ENCODE measurements at places on chromosomes 11 and 22. TPM values are rescaled to one million over a fixed set of nuclear protein-coding genes. Genes with fewer than 3 reads are reported as not detected.

TYR gene
- not detected for total RNA-seq

DNA sequence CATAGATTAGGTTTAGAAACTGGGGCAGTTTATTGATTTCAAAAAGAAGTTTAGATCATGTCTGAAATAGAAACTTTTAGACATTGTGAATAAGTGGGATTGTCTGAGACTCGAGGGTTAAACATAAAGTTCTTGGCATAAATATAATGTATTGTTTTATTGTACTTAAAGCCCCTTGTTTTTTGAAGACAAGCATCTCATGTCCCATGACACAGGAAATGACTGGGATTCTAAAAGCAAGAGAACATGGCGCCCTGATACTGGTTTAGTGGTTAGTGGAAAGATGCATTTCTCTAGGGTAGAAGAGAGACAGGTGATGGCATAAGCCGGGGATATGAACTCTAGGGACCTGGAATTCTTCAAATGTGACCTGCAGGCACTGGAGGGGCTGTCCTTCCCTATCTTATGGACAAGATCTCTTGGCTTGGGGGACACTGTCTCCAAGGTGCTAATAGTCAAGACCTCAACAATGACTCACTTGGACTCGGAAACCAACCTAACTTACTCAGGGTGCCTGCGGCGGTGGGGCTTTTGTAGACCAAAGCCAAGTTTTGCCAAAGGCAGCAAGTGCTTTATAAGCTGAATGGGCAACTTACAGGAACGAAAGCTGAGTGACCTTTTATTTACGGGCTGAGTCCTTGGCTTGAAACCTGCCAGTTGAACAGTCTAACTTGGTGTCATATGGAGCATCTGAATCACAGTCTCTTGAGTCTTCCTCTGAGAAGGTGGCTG is 48.2 kb downstream of the UBASH3B start:
- peak; percentile 90 for ATAC-seq

GRCh38 chr22:35839841-35840301 is 122.2 kb downstream of the APOL5 start:
- no peak for ATAC-seq

GRCh38 chr22:21940521-21940920 is 12.1 kb downstream of the PPM1F start:
- ATAC-seq: no peak

Data from activated T-helper 17 cell treated with anti-CD3 and anti-CD28 coated beads, Interleukin-2, amount 50 U/mL, for 72 hours (primary cell).